ENCODE measurements at places on chromosomes 4 and X.

DNA sequence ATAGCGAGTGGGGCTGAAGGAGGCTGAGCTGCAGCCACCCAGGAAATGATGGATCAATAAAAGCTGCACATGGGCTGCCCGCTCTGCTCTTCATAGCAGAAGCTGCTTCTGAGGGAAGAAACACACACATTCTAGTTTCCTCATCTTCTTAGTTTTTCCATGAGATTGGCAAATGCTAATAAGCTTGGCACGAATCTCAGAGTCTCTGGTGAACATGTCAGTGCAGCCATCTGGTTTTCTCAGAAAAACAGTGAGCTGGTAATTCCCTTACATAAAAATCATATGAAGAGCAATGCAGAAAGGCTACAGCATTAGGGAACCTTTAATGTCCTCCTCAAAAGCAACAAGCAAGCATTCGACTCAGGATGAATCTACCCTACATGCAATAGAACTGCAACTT lies 69.9 kb downstream of the GATB start:
- DNase-seq: no peak

DNA sequence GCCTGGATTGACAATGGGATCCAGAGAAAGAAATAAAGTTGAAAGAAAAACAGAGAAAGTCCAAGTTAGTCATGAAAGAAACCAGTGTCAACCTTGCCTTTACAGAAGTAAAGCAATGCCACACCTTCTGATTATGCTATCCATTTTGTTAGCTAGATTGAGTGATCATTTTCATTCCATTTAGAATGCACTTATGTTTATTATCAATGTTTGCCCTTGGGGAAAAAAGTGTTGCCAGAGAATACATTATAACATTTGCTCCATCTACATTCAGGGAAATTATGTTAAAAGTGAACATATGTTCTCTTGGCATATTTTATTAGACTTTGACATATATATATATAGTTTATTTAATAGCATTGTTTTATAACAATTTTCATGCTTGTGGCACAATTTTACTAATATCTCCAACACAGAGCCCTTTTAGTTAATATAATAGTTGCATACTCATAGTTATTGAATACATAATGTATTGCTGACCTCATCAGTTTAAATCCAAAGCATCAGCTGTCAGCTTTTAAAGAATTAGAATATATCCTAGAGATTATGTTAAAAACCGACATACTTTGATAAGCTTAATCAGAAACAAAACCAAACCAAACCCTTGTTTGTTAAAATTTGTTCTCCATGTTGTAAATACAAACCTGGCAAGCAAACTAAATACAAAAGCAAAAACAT lies 134.2 kb downstream of the SORBS2 start:
- DNase-seq: no peak

- no peak for DNase-seq
Measured at GRCh38 chrX:102345916-102346315, 93.9 kb downstream of the NXF2B start.

DNA sequence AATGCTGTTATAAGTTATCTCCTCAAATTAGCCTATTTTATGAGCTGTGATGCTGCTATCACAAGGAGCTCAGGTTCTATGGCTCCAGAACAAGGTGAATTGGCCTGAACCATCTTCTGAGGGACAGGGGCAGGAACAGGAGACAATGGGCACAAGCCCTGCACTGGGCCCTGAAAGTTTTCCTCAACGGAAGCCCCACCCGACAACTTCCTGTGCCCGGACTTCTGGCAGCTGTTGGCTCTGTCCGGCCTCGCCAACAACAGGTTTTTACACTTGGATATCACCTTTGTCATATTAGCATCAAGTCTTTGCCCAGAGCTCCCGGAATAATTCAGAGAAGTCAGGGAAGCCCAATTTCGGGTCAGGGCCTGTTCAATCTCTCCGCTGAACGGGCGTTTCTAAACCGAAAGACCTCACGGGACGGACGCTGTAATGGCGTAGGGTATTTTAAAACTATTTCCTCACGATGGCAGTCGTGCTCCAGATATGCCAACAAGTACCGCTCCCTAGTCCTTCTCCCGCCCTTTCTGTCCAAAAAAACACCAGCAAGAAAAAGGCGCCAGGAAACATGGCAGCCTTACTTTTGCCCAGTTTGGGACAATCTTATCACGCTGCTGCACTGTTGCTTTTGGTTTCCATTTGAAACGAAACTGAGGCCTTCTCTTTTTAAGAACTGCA lies 201.0 kb upstream of the STK26 start:
- no peak for DNase-seq

- no peak for DNase-seq
Measured at GRCh38 chr4:94412019-94412657, 39.6 kb upstream of the PDLIM5 start.

- no peak for DNase-seq
Measured at GRCh38 chr4:174999407-174999806, 81.2 kb downstream of the ADAM29 start.

DNA sequence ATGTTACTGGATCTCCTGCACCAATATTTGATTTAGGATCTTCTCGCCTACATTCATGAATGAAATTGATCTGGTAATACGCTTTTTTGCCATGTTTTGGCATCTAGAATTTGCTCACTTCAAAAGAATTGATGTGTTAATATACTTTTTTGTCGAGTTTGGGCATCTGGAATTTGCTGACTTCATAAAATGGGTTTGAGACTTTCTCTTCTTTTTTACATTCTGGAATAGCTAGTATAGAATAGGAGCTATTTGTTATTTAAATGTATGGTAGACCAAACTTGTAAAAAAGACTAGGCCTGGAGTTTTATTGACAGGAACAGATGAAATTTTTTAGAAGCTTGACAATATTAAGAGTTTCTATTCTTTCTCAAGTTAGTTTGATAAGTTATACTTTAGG lies 404.9 kb upstream of the TENM3 start:
- no peak for DNase-seq

DNA sequence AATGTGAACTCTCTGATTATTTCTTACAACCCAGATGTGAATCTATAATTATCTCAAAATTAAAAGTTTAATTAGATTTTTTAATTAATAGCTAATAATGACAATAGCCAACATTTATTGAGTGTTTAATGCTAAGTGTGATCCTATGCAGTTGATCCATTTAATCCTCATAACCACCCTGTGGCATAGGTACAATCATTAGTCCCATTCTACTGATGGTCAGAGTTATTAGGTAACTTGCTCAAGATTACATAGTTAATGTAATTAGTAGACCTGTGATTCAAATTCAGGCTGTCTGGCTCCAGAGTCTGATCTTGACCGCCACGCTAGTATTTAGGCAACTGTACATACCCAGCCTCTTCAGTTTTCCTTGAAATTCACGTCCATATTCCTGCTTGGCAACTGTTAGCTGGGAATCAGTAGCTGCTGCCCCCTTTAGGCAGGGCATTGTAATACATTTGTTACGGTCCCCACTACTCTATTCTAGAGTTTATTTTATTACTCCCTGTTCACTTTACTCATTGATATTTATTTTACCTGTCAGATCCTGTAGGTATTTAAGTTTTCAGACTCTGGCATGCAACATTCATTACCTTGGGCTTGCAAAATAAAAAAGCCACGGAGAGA lies 20.6 kb upstream of the TEC start:
- DNase-seq: no peak

GRCh38 chr4:577499-578450 lies 1.7 kb upstream of the TMEM271 start:
- no peak for DNase-seq

- DNase-seq: no peak
Measured at GRCh38 chr4:152294331-152294730, 241.6 kb downstream of the FBXW7 start.

DNA sequence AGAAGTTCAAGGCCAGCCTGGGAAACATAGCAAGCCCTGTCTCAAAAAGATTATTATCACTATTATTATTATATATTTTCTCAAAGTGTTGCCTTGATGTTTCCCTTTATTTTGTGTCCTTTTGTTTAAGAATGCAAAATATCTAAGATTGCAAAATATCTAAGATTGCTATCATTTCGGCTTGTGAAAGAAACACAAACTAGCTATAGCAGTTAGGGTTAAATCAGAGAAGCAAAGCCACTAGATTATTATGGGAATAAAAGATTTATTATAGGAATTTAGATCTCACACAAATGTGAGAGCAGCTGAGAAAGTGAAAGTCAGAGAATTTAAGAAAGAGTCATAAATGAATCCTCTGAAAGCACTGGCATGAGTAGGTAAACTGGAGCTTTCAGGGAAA lies 18.0 kb upstream of the TMEM184C start:
- DNase-seq: no peak

GRCh38 chr4:37451656-37452055 lies 207.1 kb downstream of the NWD2 start:
- no peak for DNase-seq

- no peak for DNase-seq
Measured at GRCh38 chr4:94979621-94980020, 221.9 kb downstream of the BMPR1B start.

DNA sequence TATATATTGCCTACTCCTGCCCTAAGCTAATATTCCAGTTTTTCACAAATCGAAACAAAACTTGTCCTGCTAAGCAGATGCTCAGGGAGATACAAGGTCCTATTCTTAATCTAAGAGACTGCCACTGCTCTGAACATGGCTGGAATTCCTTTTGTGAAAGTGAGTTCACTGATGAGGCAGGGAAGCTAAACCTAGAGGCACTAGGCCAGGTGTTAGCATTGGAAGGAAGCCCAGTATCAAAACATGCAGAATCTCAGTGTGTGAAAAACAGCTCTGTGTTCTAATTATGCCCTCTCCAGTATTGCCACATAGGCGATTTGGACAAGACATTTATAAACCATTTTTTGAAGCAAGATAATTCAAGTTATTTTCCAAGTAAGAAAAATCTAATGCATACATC lies 47.6 kb downstream of the ABCG2 start:
- no peak for DNase-seq

DNA sequence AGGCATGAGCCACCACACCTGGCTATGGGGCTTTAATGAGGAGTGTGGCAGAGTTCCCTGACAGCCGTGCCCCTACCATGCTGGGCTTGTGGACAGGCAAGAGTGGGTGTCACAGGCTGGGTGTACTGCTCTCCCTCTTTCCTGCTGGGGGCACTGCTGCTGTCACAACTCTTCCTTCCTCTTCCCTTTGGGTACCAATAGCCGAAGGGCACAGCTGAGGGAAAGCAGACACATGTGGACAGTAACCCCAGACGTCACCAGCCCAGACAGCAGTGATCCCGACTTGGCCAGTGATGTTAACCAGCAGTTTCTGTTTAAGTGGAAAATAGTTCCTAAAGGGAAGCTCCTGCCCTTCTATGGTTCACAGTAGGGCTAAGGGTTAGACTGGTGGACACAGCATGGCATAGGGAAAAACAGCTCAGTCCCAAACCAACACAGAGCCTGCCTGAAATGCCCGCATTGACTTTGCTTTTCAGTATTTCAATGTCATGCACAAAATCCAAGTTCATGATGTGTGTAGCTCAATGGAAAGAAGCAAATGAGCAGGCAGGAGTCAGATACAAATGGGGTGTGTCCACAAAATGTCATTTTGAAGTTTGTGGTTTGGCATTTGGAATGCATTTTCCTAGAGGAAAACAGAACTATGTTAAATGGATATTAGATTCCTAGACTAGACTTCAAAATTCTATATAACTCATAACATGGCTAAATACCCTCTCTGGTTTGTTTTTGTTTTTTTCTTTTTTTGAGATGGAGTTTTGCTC lies 24.9 kb upstream of the DDX3X start:
- no peak for DNase-seq

- no peak for DNase-seq
Measured at GRCh38 chr4:61603086-61603485, 403.0 kb downstream of the ADGRL3 start.

DNA sequence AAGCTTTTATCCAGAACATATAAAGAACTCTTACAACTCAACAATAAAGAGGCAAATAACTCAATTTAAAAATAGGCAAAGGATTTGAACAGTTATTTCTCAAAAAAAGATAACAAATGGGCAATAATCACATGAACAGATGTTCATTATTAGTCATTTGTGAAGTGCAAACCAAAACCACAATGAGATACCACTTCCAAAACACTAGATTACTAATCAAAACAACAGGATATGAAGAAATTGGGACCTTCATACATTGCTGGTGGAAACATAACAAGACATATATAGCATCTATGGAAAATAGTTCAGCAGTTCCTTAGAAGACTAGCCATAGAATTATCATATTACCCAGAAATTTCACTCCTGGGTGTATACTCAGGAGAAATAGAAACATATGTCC lies 224.6 kb downstream of the FBXO8 start:
- no peak for DNase-seq

DNA sequence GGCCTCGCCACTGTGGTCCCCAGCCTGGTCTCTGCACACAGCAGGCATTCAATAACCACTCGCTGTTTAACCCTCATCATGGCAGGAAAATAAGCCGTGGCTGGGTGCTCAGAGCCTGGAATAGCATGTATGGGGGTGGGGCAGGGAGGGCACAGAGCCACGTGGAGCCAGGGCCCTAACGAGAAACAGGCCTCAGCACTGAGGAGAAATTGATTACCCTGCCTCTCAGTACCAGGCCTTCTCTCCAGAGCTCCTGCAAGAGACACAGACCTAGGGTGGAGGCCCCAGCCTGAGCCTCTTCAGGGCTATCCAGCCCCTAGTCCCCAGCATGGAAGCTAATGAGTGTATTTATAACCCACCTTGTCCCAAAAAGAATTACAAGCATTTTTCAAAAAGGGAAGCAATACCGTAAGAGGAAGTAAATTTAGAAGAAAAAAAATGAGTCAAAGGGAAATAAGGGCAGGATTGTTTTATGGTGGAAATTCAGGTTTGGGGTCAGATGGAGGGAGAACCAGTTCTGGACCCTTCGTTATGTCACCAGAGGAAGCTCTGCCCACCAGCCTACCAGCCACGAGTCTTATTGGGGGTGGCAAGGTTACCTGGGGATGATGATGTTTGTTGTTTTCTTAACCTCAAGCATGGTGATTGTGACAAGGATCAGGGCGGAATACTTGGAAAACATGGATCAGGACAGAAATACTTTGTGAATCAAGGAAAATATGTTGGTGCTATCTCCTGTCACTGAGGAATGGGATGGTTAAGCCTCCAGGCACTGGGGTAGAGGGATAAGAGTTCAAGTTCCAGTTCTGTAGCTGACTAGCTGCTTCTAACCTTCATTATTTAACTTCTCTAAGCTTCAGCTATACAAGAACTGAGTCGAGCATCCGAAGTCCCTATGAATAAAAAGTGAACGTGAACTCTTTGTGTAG lies 101.9 kb upstream of the RBPJ start:
- DNase-seq: no peak

- DNase-seq: no peak
Measured at GRCh38 chr4:36183232-36183631, 61.1 kb downstream of the ARAP2 start.

DNA sequence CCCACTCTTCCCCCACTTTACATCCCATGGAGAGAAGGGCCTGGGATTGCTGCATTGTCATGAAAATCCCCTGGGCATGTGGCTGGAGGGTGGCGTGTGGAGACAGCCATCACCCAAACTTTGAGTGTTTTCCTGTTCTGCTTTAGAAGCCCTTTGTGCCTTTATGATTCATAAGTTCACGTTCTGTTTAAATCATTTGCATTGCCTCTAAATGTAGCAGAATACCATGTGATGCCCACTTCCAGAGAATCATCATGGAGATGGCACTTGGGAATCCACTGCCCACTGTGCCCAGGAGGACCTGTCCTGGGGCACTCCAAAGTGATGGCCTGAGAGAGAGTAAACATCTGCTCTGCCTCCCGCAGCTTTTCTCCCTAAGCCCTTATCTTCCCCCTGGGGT lies 52.8 kb downstream of the MED28 start:
- DNase-seq: no peak

- no peak for DNase-seq
Measured at GRCh38 chr4:119841361-119841760, 212.8 kb upstream of the PDE5A start.
